ENCODE measurements at places on chromosomes 11 and 22.

DNA sequence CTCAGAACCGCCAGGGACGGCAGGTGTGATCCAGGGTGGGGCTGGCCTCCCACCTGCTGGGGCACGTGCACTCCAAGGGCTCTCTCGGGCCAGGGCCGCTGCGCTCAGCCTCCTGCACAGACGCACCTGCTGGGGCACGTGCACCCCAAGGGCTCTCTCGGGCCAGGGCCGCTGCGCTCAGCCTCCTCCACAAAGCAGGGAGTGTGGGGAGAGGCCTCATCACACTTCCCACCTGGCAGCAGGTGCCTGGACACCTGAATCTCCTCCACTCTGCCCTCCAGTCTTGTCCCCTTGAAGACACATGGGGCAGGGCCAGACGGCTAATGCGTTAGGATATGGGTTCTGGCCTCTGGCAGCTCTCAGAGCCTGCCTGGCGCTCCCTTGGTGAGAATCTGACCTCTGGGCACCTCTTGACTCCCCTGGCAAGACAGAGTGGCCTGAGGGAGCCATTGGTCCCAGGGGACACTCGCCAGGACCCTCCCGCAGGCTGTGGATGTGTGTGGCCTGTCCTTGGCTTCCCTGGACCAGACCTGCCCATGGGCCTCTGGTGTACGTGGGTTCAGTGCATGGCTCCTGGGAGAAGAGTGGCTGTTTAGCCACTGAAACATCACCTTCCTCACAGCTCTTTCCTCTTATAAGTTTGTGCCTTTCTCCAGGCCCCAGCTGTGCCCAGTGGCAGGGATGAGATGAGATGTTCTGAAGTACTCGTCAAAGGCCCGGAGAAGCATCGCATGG lies 73.5 kb downstream of the BRD1 start:
- no peak for DNase-seq

GRCh38 chr11:85946221-85946620 lies 91.0 kb downstream of the CCDC83 start:
- peak; percentile 58 for DNase-seq

GRCh38 chr11:20355221-20356219 lies 8.0 kb upstream of the HTATIP2 start:
- peak; percentile 58 for DNase-seq

- peak; percentile 41 for DNase-seq
Observed at GRCh38 chr11:32385998-32386397, 49.3 kb downstream of the WT1 start.

DNA sequence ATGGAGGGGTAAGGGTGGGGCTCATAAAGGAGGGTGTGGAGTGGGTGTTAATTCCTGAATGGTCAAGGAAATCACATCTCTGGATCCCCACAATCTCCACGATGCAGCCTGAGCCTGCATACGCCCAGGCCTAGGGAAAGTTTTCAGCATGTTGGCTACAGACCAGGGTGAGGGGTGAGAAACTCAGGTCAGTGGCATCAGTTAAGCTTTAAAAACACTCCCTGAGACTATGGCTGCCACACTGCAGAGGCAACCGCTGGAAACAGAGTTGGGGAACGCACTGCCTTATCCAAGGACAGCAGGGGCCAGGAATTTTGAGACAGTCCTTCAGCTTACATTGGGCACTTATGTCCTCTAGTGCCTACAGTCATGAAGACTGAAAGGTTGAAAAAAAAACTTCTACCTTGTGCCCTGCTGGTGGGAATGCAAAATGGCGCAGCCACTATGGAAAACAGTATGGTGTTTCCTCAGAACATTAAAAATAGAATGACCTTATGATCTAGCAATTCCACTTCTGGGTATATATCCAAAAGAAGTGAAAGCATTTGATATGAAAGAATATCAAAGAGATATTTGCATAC lies 19.7 kb downstream of the DKK3 start:
- DNase-seq = no peak

DNA sequence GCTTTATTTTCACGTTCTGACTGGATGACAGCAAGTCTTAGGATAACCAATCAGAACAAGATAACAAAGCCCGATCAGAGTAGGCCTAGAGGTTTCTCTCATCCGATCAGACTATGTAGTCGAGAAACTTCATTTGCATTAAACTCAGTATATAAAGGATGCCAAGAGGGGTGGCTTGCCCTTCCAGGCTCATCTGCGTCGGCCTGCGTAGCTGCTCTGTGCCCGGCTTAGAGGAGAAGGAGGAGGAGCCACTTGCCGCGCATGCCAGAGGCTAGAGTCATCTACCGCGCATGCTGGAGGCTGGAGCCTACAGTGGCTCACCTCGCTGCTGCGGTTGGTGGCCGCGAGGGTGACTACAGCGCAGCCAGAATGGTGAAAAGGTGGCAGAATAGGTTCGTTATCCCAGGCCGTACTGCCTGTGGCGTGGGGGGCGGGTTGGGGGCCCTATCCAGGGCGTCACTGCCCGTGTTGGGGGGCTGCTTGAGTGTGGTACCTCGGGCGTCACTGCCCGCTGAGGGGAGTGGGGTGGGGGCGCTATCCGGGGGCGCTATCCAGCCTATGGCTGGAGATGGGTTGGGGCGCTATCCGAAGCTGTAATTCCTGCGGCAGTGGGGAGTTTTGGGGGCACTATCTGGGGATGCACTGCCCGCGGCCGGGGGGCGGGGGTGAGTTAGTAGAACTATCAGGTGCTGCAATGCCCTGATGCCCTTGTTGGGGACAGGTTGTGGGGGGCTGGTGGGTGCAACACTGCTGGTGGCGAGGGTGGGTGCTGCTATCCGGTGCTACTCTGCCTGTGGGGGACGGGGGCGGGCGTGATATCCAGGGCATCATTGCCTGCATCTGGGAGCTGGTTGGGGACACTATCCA lies at the start of gene RFPL2:
Gene RFPL2 (minus strand): TSS at position 218 of the 867 bp plus-strand sequence. CDS start 2,622 bp downstream, outside the sequence.
- peak; percentile 1 for DNase-seq

GRCh38 chr11:66864924-66865697 lies 8.2 kb downstream of the LRFN4 start:
- DNase-seq = no peak

GRCh38 chr11:38824573-38824972 lies 2226.5 kb upstream of the RAG2 start:
- DNase-seq = peak; percentile 19

GRCh38 chr22:45576273-45576625 lies 73.6 kb downstream of the FBLN1 start:
- DNase-seq = no peak

- peak; percentile 36 for DNase-seq
Observed at GRCh38 chr11:131924001-131924400, 553.6 kb downstream of the NTM start.

Data from IMR-90 (cell line).